ENCODE measurements at places on chromosomes 1 and 21. TPM values are rescaled to one million over a fixed set of nuclear protein-coding genes. Genes with fewer than 3 reads are reported as not detected.

Gene LAMB3
- total RNA-seq = 218 TPM

Gene ZP4
- total RNA-seq = 0.79 TPM

Gene HCRTR1
- total RNA-seq = not detected

Gene FLG2
- not detected for total RNA-seq

Gene RHD
- total RNA-seq = not detected

Gene TMPRSS3
- not detected for total RNA-seq

Data from placental epithelial cell (primary cell).